Activated CD8-positive, alpha-beta memory T cell treated with anti-CD3 and anti-CD28 coated beads for 1 hour (primary cell): ENCODE measurements at places on chromosomes 4 and X.
A peak's percentile ranks its signal among the peaks of the same experiment; 100 is the strongest.

DNA sequence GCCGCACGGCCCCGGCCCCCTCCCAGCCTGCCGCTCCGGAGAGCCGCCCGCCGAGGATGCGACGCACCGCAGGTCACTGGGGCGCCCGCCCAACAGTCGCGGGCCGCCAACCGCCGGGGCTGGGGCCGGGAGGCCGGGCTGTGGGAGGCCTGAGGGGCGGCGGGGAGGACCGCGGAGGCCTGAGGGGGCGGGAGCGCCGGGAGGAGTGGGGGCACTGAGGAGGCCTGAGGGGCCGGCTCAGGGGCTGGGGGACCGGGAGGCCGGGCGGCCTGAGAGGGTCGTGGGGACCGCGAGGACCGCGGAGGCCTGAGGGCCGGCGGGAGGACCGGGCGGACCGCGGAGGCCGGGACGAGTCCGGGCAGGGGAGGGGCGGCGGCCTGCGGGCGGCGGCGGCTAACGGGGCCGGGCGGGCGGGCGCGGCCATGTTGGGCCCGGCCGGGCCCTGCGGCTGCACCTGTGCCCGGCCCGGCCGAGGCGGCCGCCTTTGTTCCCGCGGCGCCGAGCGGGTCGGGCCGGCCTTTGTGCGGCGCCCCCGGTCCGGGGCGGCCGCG lies 353 bp downstream of the NSD2 start:
- no peak for DNase-seq

- DNase-seq, result no peak
Observed at GRCh38 chr4:48629458-48629857, 139.4 kb downstream of the ZAR1 start.

- peak; percentile 18 for DNase-seq
Observed at GRCh38 chr4:71004281-71004851, 10.9 kb downstream of the DCK start.

GRCh38 chr4:37970702-37971101 lies 10.5 kb downstream of the PTTG2 start:
- peak; percentile 33 for DNase-seq

DNA sequence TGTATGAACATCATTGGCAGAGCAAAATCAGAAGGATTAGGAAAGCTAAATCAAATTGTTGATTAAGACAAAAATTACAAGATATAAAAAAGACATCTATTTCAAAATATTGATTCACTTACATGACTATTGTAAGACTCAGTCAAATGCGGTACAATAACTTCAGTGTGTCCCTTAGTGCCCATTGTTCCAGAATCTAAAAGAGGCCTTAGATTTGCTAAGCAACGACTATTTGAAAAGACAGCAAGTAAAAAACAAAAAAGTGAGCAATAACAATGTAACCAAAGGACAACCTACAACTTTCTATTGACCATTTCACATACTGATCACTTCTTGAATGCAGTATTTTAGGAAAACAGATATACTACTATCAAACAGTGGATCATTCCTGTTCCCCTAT lies 65.6 kb downstream of the UBA6 start:
- no peak for DNase-seq

GRCh38 chr4:126838941-126839679 lies 793.6 kb upstream of the INTU start:
- no peak for DNase-seq

- no peak for DNase-seq
Observed at GRCh38 chrX:78111140-78111931, 7.3 kb downstream of the PGK1 start.

DNA sequence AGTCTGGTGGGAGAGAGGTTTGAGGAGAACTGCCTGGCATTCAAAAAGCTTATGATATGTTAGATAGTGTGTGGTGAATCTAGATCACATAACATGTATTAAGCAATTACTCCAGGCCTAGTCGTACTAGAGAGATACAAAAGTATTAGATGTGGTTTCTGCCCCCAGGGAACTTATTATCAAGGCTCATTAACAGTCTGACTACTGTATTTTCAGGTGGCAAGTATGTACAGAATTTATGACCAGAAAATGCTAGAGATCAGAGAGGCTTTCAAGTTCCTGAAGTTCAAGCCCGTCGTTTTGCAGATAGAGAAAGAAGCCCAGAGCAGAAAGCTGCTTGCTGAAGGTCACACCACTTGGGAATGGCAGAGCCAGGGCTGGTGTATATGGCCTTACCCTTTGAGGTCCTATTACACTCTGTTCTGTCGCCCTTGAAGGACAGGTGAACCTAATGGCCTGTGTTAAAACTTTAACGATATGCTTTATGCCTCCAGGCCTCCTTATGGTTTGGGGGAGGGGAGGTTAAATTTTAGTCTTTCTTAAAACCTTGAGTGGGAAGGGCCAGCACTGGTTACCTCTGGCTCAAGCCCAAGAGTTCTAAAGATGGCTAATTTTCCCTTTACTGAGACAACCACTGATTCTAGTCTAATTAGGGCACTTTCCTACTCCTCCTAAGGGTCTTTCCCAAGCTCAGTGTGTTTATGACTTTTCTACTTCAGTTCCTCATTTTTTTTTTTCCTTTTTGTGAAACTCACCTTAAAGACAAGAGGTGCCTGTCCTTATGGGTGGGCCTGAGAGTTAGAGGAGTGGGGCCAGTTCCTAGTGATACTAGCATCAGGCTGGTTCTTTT lies 19.9 kb downstream of the TMEM164 start:
- no peak for DNase-seq

DNA sequence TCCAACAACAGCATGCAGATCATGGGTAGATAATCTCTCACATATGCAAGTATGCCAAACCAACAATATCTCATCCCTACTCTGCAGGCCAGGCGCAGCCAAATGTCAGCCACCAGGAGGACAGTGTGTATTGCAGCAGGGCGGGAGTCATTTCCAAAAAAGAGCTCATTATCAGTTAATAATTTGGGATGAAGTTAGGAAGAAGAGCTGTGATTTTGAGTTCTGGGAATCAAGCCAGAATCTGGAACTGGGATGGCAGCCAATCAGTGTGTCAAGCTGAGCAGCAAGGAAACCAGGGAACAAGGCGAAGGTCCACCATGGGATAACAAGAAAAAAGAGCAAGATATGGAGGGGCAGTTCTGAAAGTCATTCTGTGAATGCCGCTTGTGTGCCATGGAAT lies 88.2 kb upstream of the CAMK2D start:
- DNase-seq, result no peak

DNA sequence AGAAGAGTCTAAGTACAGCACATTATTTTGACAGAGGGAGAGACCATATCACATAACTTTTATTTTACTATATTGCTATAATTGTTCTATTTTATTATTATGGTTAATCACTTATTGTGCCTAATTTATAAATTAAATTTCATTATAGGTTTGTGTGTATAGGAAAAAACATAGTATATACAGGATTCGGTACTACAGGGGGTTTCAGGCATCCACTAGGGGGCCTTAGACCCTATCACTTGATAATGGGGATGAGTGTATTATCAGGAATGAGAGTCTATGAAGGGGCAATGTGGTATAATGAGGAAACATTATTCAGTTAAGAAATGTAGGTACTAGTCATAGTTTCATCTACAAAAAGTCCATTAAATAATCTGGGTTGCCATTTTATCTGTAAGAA lies 833.1 kb downstream of the C4orf33 start:
- no peak for DNase-seq

DNA sequence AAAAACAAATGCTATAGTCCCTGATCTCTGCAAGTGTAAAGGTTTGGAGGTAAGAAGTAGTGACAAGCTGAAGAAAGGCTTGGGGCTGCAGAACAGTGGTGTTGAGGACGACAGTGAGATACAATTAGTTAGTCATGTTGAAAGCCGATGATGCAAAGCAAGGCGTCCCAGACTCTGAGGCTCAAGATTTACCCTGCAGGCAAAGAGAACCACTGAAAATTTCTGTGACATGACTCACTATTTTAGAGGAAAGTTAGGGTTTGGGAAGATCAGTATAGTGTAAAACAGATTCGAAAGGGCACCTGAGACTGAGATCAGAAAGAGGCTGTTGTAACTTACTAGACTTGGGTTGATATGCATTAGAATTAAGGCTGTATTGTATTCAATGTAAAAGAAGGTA lies 281.3 kb upstream of the FTHL17 start:
- DNase-seq, result no peak

DNA sequence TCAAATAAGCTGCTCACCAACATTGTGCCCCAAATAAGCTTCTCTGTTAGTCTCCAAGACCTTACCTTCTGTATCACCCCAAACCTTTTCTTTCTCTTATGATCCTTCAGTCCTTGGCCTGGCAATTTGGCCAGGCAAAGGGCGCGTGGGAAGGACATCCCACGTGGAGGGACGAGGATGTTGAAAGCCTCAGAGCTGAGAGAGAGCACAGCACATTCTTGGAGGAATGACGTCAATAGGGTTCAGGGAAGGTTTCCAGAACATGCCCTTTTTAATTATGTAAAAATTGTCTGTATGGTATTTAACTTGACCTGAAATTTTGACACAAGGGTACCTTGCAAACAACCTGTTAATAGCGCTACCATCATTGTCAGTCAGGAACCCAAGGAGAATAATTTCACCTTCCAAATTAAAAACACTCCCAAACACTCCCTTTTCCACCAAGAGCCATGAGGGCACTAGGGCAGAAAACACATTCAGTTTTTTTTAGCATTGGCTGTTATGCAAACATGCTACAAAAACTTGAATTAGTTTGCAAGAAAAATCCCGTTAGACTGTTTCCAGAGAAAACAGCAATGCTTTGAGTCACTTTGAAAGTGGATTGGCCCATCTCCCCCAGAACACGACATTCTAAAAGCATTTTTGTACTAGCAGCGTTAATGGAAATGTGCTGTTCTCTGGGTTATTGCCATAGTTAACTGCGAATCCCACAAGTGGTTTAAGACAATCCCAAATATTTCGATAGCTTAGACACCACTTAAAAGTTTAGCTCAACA lies 183.2 kb upstream of the PUDP start:
- DNase-seq, result no peak

GRCh38 chr4:52713456-52713937 lies 37.7 kb downstream of the ERVMER34-1 start:
- no peak for DNase-seq

- DNase-seq, result no peak
Observed at GRCh38 chrX:69031181-69031580, 134.1 kb downstream of the PJA1 start.

GRCh38 chrX:124342174-124342867 lies 4.0 kb upstream of the SH2D1A start:
- DNase-seq, result no peak

DNA sequence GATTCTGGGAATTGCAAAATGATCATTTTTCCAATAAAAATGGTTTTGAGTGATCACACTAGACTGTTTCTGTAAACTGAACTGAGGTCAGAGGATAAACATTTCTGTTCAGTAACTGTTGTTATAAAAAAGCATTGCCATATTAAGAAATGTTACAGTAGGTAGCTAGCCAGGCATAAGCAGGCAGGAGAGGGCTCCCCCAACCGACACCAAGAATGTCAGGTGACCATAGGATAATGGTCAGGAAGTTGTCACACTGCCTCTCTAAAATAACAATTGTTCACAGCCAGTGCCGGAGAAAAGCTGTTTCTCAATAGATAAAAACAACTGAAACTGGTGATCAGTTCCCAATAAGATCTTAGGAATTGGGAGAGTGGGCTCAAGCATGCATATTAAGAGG lies 306.2 kb upstream of the SLIT2 start:
- DNase-seq, result no peak

- no peak for DNase-seq
Observed at GRCh38 chr4:184317234-184317918, 99.7 kb upstream of the ENPP6 start.

DNA sequence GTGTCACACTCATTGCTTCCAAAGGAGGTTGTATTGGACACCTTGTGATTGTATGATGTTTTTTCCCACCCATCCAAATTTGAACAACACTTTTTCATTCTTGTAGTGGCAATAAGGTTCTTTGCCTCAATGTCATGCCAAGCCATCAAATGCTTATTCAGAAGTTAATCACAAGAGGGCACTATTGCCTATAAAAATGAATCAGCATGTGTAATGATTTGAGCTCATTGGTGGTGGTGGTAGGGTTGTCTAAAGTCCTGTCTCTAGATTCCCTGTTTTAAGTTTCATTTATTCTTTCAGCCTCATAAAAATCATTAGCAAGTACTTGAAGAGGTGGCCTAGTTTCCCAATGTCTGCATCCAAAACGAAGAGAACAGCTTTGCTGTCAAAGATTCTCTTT lies 37.0 kb downstream of the IRS4 start:
- DNase-seq, result no peak
